Hippocampal formation (tissue), 2 donors: ENCODE measurements at places on chromosomes 1 and 21.

DNA sequence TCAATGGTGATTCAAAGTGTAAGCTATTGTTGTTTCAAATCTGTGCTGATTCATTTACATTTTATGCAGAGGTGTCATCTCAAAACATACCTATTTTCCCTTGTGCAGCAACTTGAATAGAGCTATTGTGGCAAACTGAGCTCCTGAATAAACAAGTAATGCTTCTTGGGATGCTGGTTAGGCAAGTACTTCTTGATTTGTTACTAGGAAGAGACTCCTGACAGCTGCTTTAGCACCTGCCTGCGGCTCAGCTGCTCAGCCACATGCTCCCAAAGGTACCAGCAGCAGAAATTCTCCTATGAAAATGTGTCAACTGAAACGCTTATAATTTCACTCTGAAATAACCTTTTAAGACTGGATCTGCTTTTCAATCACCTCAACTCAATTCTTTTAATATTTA is 352.3 kb downstream of the RYR2 start:
- DNase-seq, result no peak

- no peak for DNase-seq
Observed at GRCh38 chr21:39340687-39341086, 8.2 kb downstream of the HMGN1 start.

GRCh38 chr21:38269576-38269936 is 12.8 kb downstream of the KCNJ15 start:
- no peak for DNase-seq

DNA sequence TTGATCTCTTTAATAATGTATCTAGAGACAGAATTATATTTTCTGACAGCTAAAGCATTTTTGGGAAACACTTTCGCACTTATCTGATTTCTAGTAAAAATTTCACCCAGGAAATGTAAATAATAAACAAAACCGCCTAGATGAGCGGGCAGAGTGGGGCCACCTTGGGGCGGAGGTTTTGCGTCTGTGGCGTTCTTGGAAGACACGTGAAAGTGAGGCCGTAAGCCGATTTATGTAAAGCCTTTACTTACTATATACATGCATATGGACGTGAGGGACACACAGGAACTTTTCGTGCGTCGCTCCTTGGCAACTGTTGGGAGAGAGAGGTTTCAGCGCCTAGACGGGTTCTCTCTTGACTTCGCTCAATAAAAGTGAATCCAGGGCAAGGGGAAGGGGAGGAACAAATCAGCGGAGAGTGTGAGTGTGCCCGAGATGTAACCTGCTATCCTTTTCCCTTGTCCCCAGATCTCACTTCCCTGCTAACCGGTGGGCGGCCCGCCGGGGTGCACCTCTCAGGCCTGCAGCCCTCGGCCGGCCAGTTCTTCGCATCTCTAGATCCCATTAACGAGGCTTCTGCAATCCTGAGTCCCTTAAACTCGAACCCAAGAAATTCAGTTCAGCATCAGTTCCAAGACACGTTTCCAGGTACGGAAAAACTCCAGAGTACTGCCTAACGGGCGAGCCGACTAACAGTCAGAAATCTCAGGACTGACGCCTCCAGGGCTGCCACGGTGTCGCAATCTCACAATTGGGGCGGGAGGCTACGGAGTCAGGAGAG is 1.7 kb downstream of the HLX start:
- no peak for DNase-seq

GRCh38 chr1:67937010-67937409 is 103.7 kb upstream of the GNG12 start:
- no peak for DNase-seq

GRCh38 chr1:27686223-27686990 is 14.4 kb upstream of the IFI6 start:
- DNase-seq, result no peak

DNA sequence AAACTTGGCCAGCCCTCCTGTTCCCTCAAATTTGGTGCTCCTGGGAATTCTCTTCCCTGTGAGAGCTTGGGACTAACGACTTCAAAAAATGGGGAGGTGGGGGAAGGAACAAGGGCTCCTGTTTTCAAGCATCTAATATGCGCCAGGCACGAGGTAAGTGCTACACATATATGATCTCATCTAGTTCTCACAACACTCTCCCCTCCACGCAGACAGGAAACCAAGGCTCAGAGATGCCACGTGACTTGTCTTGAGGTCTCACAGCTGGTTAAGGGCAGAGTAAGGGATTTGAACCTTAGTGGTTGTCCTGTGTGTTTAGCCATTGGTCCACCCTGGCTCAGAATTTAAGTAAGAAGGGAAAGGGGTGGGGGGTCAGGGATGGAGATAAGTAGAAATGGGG is 125.9 kb downstream of the DMRTB1 start:
- no peak for DNase-seq

DNA sequence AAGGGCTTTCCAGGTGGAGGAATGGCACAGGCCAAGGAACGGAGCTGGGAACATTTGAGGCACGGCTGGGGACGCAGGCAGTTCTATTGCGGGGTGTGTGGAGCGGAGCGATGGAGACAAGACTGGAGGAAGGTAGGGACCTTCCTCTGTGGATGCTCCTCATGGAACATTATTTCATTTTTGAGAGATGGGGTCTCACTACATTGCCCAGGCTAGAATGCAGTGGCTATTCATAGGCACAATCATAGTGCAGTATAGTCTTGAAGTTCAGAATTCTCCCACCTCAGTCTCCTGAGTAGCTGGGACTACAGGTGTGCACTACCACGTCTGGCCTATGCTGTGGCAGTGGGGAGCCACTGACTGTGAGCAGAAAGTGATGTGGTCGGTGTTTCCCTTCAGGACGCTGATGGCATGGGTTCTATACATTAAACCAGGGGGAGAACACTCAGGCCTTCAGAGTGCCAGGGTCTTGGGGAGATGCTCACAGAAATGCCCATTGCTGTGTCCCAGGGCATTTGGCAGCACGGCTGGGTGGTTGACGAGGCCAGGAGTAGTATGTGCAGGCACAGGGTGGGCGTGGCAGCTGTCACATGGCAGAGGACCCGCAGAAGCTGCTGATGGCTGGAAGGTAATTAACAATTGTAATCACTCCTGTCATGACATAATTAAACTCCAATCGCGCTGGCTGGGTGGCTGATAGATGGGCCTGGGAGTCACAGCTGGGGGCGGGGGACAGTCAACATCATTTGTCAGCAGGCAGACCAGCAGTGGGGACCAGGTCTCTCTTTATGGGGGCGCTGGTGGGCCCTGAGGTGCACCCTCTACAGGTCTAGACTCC is 40.8 kb upstream of the ACOT11 start:
- DNase-seq, result no peak

- no peak for DNase-seq
Observed at GRCh38 chr1:30745834-30746208, 11.8 kb downstream of the LAPTM5 start.

GRCh38 chr1:101174722-101175121 is 62.1 kb upstream of the S1PR1 start:
- no peak for DNase-seq

- no peak for DNase-seq
Observed at GRCh38 chr1:187409341-187409740, 580.6 kb downstream of the PLA2G4A start.

- no peak for DNase-seq
Observed at GRCh38 chr1:50967416-50968157, 2.5 kb upstream of the CDKN2C start.

DNA sequence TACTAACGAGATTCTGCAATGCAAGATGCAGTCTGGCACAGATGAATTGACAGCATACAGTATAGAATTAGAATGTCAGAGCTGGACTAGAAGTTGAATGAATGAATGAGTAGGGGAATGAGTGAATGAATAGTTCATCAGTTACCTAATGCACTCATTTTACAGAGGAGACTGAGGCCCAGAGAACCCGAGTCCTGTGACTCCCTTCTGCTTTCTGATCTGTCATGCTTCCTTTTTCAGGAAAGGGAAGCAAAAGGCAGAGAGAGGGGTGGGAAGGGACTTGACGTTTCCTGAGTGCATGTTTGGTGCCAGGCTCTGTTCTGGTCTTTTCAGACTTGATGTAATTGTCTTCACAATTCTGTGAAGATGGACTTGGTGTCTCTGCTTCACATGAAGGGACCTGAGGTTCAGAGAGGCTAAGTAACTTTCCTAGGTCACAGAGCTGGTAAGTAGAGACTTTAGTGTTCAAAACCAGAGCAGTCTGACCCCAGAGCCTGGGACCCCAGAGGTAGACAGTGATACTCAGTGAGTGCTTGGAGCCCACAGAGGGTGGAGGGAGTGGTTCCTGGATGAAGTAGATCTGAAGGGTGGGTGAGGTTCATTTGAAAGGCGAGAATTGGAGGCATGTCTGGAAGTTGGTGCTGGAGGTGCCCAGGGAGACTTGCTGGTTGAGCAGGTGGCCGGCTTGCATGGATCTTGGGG is 8.0 kb upstream of the MEX3A start:
- no peak for DNase-seq

DNA sequence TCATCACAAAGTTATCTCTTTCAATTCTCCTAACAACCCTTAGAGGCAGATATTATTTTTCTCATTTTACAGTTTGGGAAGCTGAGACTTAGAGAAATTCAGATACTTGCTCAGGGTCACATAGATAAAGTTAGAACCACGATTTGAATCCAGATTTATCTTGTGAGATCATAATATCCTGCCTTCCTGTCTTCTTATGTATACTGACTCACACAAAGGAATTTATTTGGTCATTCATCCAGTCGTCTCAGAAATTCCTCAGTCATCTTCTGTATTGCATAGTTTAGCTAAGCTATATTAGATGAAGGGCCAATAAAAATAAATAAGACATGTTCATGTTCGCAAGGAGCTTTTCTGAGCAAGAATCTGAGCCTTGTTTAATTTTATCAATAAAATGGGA is 35.8 kb upstream of the RUNX1 start:
- DNase-seq, result no peak

DNA sequence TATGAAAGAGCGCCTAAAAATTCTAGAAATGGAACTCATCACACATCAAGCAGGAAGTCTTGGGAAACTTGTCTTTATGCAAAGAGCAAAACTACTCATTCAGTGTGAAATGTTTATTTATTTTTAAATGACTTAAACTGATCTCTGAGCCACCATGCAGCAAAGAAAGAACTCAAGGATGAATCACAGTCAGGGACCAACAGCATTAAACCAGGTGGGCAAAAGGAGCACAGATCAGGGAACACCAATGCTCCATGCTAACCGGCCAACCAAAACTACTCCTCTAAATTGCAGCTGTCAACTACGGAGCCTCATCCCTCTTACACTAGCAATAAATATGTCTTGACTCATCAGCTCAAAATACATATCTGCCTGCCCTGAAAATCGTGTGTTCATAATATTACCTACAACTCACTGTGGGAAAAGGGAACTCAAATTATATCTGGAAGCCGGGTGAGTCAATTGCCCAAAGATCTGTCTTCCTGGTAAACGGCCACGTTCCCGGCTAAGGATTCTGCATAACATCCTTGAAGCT is 129.2 kb downstream of the PTPN14 start:
- no peak for DNase-seq
